H4 (cell line): ENCODE measurements at places on chromosomes 13 and 19. TPM values are rescaled to one million over a fixed set of nuclear protein-coding genes. Genes with fewer than 3 reads are reported as not detected.

WTIP gene
- total RNA-seq = 9.9 and 11.4 TPM in 2 replicates

TMEM38A gene
- 6.8 and 11.2 TPM in 2 replicates for total RNA-seq

KLK10 gene
- not detected in 2 replicates for total RNA-seq

ZNF112 gene
- 1.2 and 2.7 TPM in 2 replicates for total RNA-seq

RPS19 gene
- total RNA-seq = 1,641 and 1,922 TPM in 2 replicates

CEACAM20 gene
- total RNA-seq = not detected in 2 replicates

TMEM255B gene
- 2.1 TPM in 1 of 2 replicates, not detected in the other for total RNA-seq

FCAR gene
- not detected in 2 replicates for total RNA-seq

AP1M2 gene
- total RNA-seq = 7.8 and 14.8 TPM in 2 replicates

ARL11 gene
- total RNA-seq = not detected in 2 replicates

IGFL1 gene
- total RNA-seq = not detected in 2 replicates

CYP4F11 gene
- 17.6 and 18.2 TPM in 2 replicates for total RNA-seq

DNA sequence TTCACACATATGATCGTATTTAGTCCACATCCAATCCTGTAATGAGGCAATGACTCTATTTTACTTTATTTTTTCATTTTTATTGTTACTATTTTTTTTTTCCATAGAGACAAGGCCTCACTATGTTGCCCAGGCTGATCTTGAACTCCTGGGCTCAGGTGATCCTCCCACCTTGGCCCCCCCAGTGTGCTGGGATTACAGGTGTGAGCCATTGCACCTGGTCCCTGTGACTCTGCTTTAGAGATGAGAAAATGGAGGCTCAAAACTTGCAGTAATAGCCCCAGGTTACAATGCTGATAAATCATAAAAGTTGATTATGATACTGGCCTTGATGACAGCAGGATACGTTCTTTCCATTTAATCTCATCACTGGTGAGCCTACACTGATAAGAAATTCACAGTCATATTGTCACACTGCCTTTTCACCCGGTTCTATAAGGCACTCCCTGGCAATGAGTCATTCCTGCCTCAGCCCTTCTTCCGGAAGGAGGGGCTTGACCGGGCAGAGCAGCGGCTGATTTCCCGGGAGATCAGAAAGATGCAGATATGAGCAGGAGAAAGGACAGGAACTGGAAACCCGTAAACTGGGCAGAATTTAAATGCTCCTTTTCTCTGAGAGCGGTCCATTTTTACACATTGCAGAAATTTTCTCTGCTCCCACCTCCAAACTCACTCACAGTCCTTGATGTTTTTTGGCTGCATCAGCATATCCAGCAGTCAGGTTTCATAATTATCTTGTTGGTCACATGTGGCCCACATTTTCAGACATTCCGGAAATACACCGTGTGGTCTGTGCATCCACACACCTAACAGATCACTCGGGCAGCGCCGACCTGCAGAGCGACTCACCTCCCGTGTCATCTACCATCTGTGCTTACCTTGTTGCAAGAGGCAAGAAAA, 616.4 kb downstream of the EFNB2 start:
- peak; percentile 74 for DNase-seq

DNA sequence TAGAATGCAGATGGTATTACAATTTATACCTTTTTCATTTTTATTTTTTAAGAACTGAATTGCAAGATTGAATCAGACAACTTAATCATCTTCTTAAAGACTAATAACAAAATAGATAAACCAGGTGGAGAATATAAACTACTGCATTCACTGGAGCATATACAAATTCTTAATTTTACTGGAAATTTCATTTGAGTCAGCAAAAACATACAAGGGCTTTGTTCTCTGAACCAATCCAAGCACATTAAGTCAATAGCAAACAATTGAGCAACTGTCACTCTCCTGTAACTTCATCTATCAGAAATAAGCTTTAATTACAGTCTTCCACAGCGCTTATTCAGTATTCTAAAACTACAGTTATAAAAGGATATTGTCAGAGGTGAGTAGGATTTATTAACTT, 167.4 kb upstream of the OBI1 start:
- DNase-seq = no peak

DNA sequence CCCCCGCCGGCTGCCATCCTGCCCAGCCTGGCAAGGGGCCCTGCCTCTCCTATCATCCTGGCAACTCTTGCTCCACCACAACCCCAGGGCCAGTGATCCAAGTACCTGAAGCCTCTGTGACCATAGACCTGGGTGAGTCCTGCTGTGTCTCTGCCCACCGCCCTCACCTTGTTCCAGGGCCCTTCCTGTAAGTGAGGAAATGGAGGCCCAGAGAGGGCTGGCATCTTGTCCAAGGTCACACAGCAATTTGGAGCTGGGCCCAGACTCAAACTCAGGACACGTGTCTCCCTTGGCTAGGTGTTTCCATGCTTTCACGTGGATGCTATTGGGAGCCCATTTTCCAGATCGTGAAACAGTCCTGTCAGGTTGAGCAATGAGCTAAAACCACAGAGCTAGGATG, 3.7 kb downstream of the CREB3L3 start:
- DNase-seq = no peak

DNA sequence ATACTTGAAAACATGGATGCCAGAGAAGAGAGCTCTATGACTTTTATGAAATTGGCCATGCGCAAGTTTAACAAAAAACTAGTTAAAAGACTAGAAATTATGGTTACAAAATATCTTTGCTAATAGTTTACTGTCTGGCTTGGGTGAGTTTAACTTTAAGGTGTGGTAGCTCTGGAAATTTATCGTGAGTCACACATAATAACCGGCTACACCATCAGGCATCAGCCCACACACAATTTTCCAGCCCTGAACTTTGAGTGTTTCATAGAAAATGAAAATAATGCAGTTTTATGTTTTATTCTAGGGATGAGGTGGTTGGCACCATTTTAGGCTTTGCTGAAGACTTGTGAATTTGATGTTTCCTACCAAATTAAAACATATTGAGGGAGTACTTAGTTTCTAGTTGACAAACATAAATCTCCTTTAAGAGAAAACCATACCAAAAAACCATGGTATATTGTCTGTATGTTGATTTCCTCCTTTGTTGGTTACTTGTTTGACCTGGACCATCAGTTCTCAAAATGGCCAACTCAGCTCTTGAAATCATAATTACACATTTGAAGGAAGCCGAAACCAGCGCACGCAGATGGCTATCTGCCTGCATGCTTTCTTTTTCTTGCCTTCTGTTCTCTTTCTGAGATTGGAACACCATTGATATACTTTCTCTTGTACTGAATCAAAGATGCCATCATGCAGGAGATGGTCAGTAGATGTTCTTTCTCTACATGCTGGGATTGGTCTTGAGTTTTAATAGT, 125.1 kb downstream of the AKAP11 start:
- no peak for DNase-seq

DNA sequence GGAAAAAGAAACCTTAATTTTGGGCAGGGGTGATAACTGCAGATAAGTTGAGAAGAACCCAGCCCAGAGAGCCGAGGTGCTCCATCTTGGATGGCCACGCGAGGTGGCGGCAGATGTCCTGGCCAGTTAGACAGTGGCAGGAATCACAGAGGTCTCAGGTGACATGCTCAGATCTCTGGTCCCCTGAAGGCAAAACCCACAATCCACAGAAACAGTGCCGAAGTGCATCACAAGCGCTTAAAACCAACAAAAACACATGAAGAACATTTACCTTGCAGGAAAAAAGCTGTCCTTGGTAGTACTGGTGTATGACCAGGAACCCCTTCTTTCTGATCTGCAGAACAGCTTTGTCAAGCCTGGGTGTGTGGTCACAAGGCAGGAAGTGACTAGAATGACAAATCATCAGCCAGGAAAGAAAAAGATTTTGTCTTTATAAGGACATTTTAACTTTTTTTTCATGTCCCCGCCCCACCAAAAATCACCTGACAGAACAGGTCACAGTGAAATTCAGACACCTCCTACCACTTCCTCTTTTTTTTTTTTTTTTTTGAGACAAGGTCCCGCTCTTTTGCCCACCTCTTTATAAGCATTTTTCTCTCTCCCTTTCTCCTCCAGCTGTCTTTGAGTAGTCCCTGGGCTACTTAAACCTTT, at the start of gene LCP1:
TSS of gene LCP1 (minus strand) at position 338 of the 651 bp plus-strand sequence. CDS start 22,515 bp downstream, outside the sequence.
- peak; percentile 75 for DNase-seq

DNA sequence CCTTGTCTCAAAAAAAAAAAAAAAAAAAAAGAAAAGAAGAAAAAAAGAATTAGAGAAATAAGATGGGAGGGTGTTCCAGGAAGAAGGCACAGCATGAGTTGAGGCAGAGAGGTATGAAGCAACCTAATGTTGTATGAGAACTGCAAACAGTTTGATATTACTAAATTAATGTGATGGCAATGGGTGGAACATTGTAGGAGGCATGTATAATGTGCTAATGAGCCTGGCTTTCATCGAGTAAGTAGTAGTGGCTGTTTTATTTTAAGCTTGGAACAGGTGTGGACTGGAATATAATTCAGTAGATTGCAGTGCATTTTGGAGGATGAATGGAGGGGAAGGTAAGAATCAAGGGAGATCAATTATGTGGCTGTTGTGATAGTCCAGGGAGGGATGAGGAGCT, 156.1 kb downstream of the MTUS2 start:
- no peak for DNase-seq

GRCh38 chr13:74046431-74046830, 87.8 kb downstream of the KLF12 start:
- no peak for DNase-seq

DNA sequence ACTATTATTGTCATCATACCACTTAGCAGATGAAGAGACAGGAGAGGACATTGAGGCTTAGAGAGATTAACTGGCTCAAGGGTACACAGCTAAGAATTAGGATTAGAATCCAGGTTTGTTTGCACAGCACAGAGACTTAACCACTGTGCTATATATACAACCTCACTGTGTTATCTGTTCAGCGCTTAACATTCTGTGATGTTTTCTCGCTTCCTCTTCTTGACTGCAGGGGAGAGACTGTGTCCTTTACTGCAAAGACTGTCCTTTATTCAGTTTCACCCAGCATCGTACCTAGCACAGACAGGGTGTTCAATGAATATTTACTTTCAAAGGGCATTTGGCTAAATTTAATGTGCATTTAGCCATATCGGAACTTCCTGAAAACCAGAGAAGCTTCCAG, 54.9 kb upstream of the PCDH8 start:
- no peak for DNase-seq

- no peak for DNase-seq
These were observed 61.1 kb upstream of the GPR12 start for GRCh38 chr13:26821672-26822071.

- no peak for DNase-seq
These were observed 71.9 kb downstream of the DCLK1 start for GRCh38 chr13:36059321-36059720.

GRCh38 chr13:110957181-110957884, 42.5 kb upstream of the ANKRD10 start:
- DNase-seq = no peak

DNA sequence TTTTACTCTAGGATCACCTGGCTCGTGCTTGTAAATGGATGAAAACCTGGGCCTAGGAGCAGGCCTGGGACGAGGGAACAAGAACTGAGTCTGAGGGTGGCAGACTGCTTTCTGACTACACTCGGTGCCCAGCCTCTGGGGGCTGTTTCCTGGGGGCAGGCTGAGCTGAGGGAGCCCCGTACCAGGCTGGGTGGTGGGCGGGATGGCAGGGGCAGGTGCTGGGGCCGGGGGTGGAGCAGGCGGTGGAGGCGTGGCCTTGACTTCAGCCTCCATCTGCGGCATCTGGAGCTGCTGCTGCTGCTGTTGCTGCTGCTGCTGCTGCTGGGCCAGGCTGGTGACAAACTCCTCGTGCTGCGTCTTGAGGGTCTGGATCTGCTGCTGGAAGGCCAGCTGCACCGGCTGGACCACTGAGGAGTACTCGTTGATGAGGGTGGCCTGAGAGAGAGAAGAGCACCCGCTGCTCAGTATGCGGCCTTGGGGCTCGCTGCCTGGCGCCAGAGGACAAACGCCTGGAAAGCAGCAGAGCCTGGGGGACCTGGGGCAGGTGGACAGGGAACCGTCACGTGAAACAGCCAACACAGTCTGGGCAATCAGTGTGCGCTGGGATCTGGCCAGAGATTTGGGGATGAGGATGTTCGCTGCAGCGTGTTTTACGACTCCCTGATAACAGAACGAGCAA, 12.6 kb downstream of the CHERP start:
- DNase-seq = no peak

DNA sequence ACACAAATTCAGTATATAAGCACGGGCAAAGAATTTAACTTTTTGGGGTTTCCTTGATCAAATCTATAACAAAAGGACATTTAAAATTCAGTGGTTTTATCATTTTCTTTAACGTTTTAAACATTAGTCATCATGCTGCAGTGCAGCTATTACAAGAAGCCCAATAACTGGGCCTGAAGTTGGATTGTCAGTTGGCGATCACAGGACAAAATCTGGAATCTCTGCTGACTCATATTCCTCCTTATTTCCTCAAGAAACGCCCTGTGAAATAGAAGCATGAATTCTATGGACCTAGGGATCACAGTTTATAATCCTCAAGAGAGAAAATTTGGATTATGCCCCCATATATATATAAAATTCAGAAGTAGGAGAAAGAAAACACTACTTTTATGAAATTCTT, 971.6 kb upstream of the MIR17HG start:
- DNase-seq = no peak

DNA sequence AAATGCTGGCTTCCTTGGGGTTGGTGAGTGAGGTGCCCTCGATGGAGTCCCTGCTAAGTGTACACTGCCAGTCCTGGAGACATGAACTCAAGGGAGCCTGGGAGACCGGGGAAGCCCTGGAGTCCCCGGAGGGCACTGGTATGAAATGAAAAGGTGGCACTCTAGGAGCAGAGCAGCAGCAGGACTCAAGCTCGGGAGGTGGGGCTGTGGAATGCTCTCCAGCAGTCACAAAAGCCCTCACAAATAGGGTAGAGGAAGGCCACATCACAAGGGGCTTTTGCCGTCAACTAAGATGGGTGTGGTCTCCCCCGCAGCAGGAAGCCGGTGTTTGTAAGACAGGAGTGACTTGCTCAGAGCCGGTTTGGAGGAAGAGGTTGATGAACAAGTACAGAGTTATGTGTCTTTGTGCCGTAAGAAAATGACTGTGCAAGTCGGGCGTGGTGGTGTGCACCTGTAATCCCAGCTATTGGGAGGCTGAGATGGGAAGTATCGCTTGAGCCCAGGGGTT, 19.3 kb downstream of the CCNE1 start:
- no peak for DNase-seq

- no peak for DNase-seq
These were observed 176.4 kb downstream of the KCTD12 start for GRCh38 chr13:76709851-76710250.

GRCh38 chr13:28622286-28622685, 36.6 kb upstream of the POMP start:
- DNase-seq = no peak

DNA sequence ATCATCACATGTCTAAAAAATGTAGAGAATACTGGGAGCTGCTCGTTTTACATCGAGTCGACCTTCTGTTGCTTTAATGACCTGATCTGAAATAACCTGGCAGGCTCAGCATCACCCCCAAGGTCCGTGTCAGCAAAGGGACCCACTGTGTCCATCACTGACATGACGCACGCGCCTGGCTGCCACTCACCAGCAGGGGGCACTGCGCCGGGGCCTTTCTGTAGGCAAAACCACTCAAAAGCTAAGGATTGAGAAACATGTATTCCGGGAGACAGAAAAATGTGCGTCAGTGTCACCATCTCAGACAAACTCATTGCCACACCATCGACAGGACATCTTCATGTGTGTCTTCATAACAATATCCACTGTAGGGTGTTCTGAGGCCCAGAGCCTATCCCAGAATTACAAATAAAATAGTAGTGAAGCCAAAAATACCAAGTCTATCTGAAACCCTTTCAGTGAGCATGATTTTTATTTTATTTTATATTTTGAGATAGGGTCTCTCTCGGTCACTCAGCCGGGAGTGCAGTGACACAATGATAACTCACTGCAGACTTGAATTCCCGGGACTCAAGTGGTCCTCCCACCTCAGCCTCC, 130.3 kb upstream of the LSM14A start:
- peak; percentile 69 for DNase-seq

GRCh38 chr19:49216071-49216470, 58.5 kb downstream of the TRPM4 start:
- DNase-seq = peak; percentile 83

- no peak for DNase-seq
These were observed 516.3 kb upstream of the HTR2A start for GRCh38 chr13:47413112-47413511.
